ENCODE measurements at places on chromosomes 6 and 20. TPM values are rescaled to one million over a fixed set of nuclear protein-coding genes. Genes with fewer than 3 reads are reported as not detected.
A peak's percentile ranks its signal among the peaks of the same experiment; 100 is the strongest.

DNA sequence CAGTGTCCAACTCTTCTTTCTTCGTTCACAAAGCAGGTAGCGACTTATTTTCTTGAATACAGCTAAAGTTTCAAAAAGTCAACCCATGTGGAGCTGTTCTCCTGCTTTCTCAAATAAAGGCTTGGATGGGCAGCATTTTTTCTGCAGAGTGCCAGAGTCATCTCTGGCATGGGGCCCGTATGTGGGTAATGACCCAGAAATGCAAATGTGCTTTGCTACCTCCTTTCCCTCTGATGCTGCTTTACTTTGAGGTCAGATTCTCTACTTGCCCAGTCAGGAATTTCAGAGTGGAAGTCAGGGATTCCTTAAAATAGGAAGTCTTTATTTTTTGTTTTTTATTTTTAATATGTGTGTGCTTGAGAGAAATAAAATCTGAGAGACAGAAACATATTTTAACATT is 4.9 kb downstream of the NKAIN2 start:
- no peak for DNase-seq

- DNase-seq = peak; percentile 66
Measured at GRCh38 chr20:62642666-62643520, 590 bp downstream of the SLCO4A1 start.

Gene KCNS1
- not detected for total RNA-seq

Gene CGAS
- 22.1 TPM for total RNA-seq

DNA sequence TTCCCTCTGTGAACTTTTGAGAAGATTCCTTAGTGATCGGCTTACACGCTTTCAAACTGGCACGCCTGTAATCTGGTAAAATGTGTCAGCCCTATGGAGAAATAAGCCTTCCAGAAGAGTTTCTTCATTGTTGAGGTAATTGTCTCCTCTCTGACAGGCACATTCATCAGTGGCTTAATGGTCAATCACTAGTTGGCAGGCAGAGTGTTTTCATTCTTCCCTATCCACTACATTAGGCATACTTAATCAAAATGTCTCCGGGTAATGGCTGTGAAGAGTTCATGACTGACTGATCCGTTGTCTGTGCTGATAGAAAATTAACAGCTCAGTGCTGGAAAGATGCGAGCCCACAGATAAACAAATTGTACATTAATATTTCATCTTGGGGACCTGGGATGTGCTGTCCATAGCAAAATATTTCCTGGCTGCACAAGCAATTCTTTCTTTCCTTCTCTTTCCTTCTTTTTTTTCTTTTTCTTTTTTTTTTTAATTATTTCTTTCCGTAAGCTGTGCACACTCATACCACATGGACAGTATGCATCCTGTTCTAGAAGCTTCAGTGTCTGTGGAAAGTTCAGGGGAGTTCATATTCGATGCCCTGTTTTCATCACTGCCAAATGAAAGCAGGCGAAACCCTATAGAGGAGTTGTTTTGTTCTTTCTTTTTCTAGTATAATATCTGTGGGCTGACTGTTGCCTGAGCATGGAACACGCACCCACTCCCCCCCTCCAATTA is 31.4 kb downstream of the TSHZ2 start:
- no peak for DNase-seq

- DNase-seq = no peak
Measured at GRCh38 chr6:123533862-123534648, 102.7 kb downstream of the TRDN start.

Gene HLA-DRB1
- total RNA-seq = 4.4 TPM

- no peak for DNase-seq
Measured at GRCh38 chr6:169169375-169169774, 84.3 kb downstream of the THBS2 start.

DNA sequence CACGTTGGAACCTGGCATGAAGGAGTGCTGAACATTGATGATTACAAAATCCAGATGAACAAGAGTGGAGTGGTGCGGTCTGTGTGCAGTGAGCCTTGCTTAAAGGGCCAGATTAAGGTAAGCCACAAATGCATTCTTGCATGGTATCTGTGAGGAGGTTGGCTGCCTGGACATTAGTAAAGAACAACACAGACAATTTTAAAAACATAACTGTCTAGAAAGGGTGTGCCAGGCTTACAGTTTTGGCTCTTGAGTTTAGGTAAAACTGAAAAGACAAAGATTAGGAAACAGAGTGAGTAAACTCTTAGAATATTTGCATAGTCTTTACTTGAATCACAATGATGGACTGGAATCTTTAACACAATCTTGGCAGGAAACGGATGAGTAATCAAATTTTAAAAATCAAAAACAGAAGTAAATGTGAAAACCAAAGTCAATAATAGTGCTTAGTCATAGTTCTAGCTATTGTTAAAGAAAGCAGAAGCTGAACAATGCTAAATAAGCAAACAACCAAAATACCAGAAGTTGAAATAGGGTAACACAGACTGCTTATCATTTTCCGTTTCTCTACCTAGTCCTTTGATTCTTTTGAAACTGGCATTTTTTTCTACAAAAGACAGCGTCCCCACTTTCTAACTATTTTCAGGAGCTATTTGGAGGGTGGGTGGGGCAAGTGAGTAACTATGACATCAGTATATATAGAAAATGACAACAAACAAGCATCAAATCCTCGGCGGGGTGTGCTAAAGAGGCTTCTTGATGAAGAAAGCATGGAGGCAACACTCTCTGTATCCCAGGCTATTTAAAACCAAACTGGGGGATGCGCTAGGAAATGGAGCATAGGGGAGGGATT is 185.8 kb upstream of the RAB32 start:
- DNase-seq = no peak

DNA sequence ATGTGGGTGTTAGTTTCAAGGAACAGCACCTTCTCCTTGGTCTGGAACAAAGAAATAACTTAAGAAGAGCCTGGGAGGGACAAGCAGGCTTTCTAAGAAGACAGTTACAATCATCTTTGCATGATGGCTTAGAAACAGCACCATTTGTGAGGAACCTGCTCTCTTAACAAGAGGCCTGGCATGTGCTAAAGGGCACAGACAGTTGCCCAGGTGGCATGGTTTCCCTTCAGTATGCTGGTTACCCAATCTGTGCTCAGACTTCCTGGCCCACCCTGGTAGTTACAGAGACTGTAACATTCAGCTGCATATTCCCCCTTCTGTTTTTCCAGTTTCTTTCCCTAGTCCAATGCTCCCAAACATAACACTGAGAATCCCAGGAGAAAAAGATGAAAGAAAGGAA is 84.0 kb downstream of the CHD6 start:
- no peak for DNase-seq

Gene CCND3
- 723 TPM for total RNA-seq

Gene CAP2
- total RNA-seq = not detected

- DNase-seq = no peak
Measured at GRCh38 chr20:13101276-13101675, 92.5 kb downstream of the SPTLC3 start.

DNA sequence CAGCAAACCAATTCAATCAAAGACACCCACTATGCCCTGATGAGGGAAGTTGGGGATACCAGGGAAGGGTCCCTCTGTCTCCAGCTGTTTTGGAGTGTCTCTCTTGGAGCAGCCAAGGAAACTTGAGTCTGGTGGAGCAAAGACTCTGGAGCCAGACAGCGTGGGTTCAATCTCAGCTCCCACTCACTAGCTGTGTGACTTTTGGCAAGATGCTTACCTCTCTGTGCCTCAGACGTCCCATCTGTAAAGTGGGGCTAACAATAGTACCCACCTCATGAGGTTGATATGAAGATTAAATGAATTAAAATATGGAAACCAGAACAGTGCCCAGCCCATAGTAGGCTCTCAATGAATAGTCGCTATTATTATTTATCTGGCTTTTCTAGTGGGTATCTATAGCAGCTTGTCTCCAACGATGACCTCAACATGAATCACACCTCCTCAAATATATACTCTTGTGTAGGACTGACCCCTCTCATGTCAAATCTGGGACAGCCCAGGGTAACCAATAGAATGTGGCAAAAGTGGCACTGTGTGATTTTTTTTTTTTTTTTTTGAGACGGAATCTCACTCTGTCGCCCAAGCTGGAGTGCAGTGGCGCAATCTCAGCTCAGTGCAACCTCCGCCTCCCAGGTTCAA is 99.2 kb upstream of the FOXP4 start:
- no peak for DNase-seq

Gene RIPPLY2
- total RNA-seq = not detected

Gene SYNDIG1
- total RNA-seq = not detected

GRCh38 chr6:144179828-144180227 is 29.5 kb downstream of the STX11 start:
- DNase-seq = no peak

- no peak for DNase-seq
Measured at GRCh38 chr20:17995967-17996819, 27.4 kb downstream of the MGME1 start.
